ENCODE measurements at places on chromosomes 11 and 22.

GRCh38 chr11:122099374-122100036 lies 16.5 kb downstream of the BLID start:
- DNase-seq, result no peak

- no peak for DNase-seq
Observed at GRCh38 chr11:74437441-74438042, 29.8 kb downstream of the KCNE3 start.

- no peak for DNase-seq
Observed at GRCh38 chr11:16805938-16806337, 67.5 kb downstream of the C11orf58 start.

DNA sequence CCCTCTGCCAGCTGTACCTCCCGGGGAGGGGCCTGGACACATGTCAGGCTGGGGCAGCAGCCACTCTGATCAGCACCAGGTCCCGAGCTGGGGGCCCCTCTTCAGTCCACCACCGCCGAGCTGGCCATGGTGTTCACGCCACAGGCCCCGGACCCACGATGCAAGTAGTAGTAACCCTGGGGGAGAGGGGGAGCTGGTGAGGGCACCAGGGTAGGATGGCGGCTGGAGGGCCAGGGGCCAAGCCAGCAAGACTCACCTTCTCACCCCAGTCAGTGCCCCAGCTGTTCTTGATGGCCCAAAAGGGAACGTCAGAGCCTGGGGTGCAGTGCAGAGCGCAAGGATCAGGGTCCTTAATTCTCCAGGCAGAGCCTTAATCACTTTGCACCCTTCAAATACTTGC lies 4.6 kb downstream of the CTSF start:
- DNase-seq, result no peak

DNA sequence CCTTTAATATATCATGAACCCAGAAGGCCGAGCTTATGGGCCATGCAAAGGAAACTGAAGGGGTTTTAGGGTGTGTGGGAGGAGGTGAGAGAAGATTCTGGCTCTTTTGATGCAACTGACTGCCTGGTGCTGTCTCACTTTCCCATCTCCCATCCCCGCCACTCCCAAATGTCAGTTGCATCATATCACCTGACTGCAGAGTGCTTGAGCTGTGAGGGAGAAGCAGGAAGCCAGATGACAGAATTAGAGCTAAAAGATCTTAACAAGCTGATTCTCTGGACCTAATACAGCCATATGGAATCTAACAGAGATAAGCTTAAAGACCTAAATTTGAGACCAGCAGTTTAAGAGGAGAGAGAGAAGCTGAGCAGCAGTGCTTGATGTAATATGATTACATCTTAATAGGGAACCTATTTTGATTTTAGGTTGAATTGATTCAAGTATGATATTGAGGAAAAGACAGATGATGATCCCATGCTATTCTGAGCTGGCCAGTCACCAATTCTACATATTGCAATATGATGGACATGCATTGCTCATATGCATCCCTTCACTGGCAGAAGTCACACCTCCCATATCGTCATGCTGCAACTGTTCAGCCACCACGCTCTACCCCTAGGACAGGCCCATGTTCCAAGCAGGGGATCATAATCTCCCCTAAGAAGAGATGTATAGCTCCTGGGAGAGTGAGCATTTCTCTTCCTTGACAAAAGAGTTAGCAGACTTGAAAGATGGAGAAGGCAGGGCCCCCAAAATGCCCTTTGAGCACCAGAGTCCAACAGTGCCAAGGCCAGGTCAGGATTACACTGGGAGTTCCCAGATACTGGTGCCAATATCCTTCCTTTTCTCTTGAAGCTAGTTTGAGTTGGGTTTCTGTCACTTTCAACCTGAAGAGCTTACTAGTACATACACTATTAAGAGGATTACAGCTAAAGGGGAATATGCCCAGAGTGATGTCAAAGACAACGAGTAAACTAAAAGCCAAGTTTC lies 44.9 kb downstream of the PLEKHA7 start:
- no peak for DNase-seq

DNA sequence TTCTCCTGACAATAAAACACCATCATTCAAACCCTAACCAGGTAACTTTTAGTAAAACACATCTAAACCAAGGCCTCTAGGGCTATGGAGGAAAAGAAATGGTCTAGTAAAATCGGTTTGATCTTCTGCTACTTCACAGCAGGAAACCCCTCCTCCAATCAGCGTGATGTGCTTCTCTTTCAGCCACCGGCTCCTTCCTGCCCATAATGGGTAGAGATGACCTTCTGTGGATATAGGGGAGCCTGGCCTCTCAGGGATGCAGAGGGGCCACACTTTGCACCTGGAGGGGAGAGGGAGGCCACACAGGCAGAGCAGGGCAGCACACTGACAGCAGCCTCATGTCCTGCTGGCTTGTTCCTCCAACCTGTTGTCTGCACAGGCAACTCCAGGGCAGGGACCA lies 6.9 kb downstream of the EHD1 start:
- no peak for DNase-seq

- DNase-seq, result no peak
Observed at GRCh38 chr11:44443836-44444769, 121.4 kb upstream of the CD82 start.

DNA sequence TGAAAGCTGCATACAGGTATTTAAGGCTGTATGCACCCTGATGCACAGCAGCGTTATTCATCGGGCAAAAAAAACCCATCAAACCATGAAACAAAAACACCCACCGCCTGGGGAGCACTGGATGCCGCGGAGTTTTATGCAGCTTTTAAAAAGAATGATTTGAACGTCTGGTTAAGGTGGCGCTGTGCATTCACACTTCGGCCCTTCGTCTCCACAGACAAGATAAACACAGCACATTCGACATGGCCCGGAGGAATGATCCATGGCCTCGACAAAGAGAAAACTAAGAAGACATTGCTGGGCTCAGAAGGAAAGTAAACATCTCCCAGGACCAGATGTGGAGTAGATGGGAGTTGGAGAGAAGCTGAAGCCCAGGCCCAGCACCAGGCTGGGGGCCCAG lies 40.8 kb upstream of the GAL start:
- DNase-seq, result no peak

- DNase-seq, result no peak
Observed at GRCh38 chr22:18013947-18014346, 10.4 kb downstream of the MICAL3 start.

DNA sequence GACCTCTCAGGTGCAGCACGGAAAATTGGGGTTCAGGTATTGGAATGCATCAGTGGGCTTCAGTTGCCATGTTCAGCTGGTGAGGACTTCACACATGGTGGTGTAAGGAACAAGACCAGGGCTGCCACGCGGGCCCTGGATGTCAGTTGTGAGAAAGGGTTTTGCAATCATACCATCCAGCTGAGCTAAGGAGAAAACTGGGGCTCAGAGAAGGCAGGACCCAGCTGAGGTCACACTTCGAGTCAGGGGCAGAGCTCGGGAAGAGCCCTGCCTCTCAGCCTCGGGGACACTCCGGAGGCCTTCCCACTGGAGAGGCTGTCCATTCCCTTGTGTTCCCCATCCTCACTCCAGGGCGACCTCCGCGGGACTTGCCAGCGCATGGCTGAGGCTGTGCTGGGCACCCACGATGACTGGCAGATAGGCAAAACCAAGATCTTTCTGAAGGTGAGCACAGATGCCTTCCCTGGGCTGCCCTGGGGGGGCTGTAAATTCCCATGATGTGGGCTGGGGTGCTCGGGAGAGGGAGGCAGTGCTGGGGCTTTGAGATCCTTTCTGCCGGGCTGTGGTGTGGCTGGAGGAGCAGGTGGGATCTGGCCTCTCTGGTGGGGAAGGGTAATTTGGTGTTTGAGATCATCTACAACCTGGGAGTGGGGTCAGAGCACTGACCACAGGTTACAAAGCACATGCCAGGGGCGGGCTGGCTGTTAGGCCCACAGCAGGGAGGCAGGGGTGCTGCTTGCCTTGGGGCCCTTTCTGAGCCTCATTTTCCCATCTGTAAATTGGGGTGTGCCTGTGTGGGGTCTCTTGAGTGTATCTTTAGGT lies 47.2 kb downstream of the MYO7A start:
- no peak for DNase-seq

DNA sequence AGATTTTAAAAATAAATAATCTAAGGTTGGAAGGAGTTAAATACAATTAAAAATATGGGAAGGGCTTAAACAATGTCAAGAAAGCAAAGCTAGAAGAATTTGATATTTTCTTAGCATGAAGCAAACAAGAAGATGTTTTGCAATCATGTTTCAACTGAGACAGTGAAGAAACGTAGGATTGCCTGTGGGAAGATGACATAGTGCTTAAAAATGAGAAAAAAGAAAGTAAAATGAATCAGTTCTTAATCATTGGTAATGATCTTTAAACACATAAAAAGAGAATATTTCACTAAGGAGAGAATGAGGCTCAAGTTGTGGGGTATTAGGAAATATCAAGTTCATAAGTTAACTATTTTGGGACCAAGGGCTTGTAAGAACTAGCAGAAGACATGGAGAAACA lies 855.0 kb downstream of the METTL15 start:
- DNase-seq, result no peak

GRCh38 chr11:488579-488978 lies 18.5 kb downstream of the RNH1 start:
- DNase-seq, result no peak

- DNase-seq, result no peak
Observed at GRCh38 chr11:33730716-33731115, 5.5 kb downstream of the CD59 start.

DNA sequence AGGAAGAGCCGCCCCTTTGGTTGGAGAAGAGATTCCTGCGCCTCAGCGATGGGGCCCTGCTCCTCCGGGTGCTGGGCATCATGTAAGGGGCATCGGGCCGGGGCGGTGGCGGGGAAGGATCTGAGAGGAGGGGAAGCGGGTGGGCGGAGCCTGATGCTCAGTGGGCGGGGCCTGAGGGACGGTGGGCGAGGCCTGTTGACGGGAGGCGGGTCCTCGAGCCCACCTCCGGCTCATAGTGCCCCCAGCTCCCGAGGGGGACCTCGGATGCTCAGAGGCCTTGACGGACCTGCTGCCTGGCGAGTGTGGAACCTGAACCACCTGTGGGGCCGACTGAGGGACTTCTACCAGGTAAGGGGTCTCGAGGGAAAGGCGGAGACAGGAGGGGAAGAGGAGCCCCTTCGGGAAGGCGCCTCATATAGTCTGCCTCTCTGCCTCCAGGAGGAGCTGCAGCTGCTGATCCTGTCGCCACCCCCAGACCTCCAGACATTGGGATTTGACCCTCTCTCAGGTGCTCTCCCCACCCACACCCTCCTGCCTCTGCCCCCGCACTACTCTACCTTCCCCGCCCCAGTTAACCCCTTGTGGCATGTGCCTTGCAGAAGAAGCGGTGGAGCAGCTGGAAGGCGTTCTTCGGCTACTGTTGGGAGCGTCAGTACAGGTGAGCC lies 799 bp downstream of the CCDC88B start:
- peak; percentile 62 for DNase-seq

DNA sequence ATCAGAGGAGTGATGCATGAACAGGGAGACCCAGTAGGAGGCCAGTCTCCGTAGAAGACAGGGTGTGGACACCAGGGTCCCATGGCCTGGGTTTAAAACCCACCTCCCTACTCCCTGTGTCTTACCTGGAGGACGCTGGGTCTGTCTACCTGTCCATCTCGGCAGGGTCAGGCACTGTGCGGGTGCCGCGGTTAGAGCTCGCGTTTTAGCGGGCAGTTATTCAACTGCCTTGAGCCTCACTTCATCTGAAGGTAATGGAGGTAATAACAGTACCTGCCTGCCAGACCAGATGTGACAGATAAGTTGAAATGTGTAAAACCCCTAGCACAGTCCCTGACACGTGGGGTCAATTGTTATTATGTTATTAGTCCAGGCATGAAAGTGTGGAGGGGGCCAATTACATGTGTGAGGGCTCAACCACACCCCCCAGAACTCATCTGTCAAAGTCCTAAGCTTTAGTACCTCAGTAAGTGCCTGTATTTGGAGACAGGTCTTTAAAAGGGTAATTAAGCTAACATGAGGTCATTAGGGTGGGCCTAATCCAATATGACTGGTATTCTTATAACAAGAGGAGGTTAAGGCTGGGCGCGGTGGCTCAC lies 8.1 kb upstream of the UPK3A start:
- no peak for DNase-seq

DNA sequence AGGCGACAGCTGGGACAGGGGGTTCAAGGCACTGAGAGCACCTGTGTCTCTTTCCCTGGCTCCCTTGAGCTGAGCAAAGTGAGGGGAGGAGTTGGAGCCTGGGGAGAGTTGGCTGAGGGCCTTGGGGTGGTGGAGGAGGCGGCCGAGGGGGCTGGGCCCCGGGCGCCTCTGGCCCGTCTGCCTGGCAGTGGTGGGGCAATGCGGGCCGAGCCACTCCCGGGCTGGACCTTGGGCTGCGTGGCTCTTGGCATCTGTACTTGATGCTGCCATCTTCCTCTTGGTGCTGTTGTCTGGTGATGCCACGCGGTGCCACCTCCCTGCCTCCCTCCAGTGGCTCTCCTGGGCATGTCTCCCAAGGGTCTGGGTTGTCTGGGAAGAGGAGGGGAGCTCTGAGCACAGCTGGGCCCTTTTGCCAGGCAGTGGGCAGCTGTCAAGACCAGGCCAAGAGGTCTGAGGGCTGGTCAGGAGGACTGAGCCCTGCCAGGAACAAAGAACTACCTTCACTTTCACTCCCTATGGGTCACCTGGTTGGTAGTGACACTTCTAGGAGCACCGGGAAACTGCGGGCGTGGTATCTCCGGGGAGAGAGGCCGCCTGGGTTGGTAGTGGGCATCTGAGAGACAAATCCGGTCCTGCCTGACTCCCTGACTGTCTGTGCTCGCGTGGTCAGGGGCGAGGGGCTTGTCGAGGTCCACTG lies 1.3 kb downstream of the GRIK4 start:
- DNase-seq, result no peak

DNA sequence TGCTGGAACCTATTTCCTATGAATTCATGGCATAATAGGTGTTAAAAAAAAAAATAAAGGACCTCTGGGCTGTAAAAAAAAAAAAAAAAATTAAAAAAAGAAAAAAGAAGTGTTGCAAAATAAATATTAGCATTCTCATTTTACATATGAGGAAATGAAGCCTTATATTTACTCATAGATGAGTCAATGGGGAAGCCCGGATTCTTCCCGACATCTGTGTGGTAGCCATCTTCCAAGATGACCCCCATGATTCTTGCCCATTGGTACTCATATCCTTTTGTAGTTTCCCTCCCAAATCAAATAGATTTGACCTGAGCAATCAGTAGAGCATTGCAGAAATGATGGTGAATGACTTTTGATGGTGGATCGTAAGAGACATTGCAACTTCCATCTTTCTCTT lies 3.0 kb upstream of the SWAP70 start:
- DNase-seq, result no peak

DNA sequence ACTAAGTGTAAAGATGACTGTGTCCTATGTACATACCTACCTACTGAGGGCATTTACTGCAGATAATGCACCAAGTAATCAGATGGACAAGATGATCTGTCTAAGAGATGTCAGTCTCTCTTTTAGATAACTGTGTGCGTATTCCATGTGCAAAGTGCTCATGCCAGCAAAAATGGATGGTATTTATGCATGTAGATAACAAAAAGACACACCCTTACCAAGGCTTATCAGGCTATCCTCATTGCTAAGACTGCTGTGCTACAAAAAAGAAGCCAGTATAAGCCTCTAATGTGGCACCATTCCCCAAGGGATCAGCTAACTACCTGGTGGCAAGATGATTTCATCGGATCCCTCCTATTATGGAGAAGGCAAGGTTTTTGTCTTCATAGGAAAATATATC lies 34.3 kb upstream of the CD44 start:
- DNase-seq, result no peak

- DNase-seq, result no peak
Observed at GRCh38 chr22:42754658-42755057, 34.0 kb upstream of the A4GALT start.

GRCh38 chr22:16932577-16932976 lies 75.4 kb downstream of the GAB4 start:
- DNase-seq, result no peak

All from T-cell (primary cell).